ENCODE measurements at places on chromosomes 2 and 18. TPM values are rescaled to one million over a fixed set of nuclear protein-coding genes. Genes with fewer than 3 reads are reported as not detected.

GRCh38 chr2:144372410-144373080, 147.4 kb downstream of the ZEB2 start:
- no peak for DNase-seq
- no peaks in the 10 kb centered on the region for H3K36me3 ChIP-seq
- H3K4me1 ChIP-seq = peaks cover 12% of the 10 kb centered on the region
- H3K27ac ChIP-seq = no peak overlapping the region

DNA sequence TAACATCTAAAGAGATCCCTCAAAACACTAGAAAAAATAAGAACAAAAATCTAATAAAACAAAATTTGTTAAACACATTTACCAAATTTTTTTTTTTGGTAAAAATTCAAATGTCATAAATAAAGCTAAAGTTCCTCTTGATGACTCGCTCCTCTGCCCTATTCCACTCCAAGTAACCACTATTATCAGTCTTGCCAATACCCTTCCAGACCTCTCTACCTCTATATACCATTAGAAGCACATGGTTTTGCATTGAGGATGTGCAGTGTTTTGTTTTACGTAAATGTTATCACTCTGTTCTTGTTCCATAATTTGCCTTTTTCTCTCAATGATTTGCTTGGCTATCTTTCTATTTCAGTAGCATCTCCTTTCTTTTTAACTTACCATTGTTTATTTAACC, 10.9 kb downstream of the IL1B start:
- H3K36me3 ChIP-seq = no peaks in the 10 kb centered on the region
- DNase-seq = peak; percentile 33
- H3K4me3 ChIP-seq = no peak overlapping the region
- H3K27ac ChIP-seq = no peak overlapping the region
- peaks cover 7% of the 10 kb centered on the region for H3K4me1 ChIP-seq
- H3K27me3 ChIP-seq = no peaks in the 10 kb centered on the region

DNA sequence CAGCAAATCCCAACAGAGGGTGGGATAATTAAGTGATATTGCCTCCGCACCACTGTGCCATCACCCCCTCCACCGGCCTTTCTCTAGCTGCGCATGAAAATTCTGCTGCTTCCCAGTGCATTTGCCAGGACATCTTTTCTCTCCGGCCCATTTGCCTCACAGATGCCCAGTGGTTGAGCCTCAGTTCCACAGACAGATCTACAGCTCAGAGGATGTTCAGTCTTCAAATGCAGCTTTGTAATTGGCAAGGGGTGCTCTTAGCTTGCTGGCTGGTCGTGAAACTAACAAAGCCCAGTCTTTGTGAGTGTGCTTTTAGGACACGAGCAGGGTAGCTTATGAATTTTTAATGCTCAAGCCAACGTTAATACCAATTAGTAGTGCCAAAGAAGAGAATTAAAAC, 253.3 kb upstream of the REV1 start:
- H3K4me3 ChIP-seq = no peak overlapping the region
- no peak for DNase-seq
- peaks cover 11% of the 10 kb centered on the region for H3K36me3 ChIP-seq
- H3K4me1 ChIP-seq = no peaks in the 10 kb centered on the region

GRCh38 chr2:201559067-201559710, 84.1 kb downstream of the TMEM237 start:
- H3K27me3 ChIP-seq = no peaks in the 10 kb centered on the region
- no peaks in the 10 kb centered on the region for H3K4me1 ChIP-seq
- no peak overlapping the region for H3K4me3 ChIP-seq
- no peak overlapping the region for H3K27ac ChIP-seq
- DNase-seq = no peak

GRCh38 chr18:59788791-59789106, 91.5 kb upstream of the CCBE1 start:
- no peak overlapping the region for H3K4me3 ChIP-seq
- no peaks in the 10 kb centered on the region for H3K36me3 ChIP-seq
- no peak for DNase-seq
- H3K4me1 ChIP-seq = peaks cover 11% of the 10 kb centered on the region

GRCh38 chr18:45384137-45384961, 230.9 kb upstream of the SLC14A2 start:
- no peak overlapping the region for H3K27ac ChIP-seq
- no peaks in the 10 kb centered on the region for H3K36me3 ChIP-seq
- no peaks in the 10 kb centered on the region for H3K4me1 ChIP-seq
- H3K27me3 ChIP-seq = peaks cover 7% of the 10 kb centered on the region
- peak; percentile 35 for DNase-seq

- H3K36me3 ChIP-seq = no peaks in the 10 kb centered on the region
- peaks cover 19% of the 10 kb centered on the region for H3K4me1 ChIP-seq
- DNase-seq = peak; percentile 36
- H3K27me3 ChIP-seq = no peaks in the 10 kb centered on the region
- no peak overlapping the region for H3K27ac ChIP-seq
Measured at GRCh38 chr2:85269959-85270358, 57.8 kb downstream of the TGOLN2 start.

Gene AQP12A
- total RNA-seq = not detected

All from IMR-90 (cell line).